ENCODE measurements at places on chromosomes 16 and 17.

- DNase-seq, result no peak
These were observed 47.9 kb downstream of the DNAH17 start for GRCh38 chr17:78529251-78529650.

- DNase-seq, result no peak
These were observed 623.2 kb upstream of the ZFHX3 start for GRCh38 chr16:73670836-73671820.

DNA sequence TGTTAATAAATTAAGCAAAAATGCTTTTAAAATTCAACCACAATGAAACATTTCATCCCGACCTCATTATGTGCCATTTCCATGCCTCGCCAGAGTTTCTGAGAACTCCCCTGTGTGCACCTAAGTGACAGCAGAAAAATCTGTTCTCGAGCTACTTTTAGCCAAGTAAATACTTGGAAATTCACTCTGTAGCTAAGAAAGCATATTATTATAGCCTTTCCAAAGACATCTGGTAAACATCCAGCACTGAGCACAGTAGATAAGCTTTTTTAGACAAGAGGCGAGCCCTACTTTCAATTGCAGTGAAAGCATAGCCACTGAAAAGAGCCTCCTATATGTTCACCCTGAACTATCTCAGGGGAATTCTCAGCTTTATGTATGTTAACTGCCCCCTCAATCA is 242.8 kb upstream of the PSMD7 start:
- DNase-seq, result no peak

GRCh38 chr17:81468111-81468769 is 44.4 kb downstream of the ACTG1 start:
- DNase-seq, result no peak

DNA sequence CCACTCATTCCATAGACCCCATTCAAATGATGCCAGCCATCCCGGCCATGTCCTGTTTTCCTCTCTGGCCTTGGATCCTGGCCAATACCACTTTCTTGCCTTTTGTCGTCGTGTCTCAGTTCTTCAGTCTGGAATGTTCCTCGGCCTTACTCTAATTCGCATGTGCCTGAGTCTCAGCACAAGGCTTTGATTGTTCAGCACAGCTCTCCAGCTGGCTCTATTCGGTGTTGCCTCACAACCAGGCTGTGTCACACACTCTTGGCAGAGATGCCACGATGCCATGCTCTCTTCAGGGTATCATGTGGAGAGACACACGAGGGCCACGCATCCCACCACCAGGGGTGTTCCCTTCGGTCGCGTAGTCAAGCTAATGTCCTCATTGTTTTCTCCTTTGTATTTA is 1.8 kb upstream of the VPS4A start:
- DNase-seq, result no peak

- DNase-seq, result no peak
These were observed 45.2 kb upstream of the CHMP6 start for GRCh38 chr17:80946449-80946848.

- no peak for DNase-seq
These were observed 48.5 kb downstream of the VAC14 start for GRCh38 chr16:70752426-70752825.

GRCh38 chr17:44795421-44795820 is 34.7 kb downstream of the GJC1 start:
- no peak for DNase-seq

- DNase-seq, result no peak
These were observed 2.2 kb upstream of the FOXK2 start for GRCh38 chr17:82517230-82517865.
